ENCODE measurements at places on chromosomes 4 and X.

- no peak for DNase-seq
These were observed 104.6 kb upstream of the LIMCH1 start for GRCh38 chr4:41433361-41433760.

DNA sequence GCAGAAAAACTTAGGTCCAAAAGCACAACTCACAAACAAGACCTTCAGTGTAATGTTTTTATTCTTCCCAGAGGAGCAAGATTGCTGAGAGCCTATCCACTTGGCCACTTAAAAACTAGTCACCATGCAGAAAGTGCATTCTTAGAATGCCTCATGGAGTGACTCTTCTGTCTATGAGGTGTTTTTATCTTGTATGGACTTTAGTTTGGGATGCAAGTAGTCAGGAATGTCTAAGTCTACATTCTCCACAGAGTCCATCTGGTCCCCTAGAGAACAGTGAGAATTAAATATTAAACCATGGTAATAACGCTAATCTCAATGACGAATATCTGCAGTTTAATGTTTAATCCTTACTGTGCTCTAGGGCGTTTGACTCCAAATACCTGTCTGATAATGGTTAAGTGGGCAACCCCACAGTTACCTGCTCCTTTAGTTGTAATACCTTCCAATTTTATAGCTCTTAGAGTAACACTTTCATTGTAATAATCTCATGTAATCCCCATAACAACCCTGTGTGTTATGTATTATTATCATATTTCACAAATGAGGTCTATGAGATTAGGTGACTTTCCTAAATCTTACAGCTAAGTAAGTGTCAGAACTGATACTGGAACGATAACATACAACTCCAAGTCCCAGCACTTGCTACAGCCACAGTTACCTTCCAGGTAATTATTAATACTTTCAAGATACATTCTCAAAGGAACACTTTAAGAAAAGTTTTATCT is 235.6 kb upstream of the JADE1 start:
- no peak for DNase-seq

DNA sequence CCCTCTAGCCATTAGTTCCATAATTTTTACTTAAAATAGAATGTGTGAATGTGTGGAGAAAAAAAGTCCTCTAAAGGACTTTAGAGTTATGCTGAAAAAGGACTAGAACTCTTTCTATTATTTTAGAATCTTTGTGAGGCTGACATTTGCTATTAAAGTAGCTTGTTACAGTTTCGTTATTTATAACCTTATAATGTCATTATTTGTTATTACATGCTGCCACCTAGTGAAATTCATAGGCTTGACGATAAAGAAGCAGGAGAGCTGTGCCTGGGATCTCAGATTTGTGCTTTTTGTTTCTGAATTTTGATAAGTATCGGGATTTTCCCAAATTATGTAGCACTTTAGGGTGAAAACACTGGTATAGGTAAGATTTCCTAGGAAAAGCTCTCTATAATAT is 38.5 kb upstream of the TAPT1 start:
- peak; percentile 76 for DNase-seq

DNA sequence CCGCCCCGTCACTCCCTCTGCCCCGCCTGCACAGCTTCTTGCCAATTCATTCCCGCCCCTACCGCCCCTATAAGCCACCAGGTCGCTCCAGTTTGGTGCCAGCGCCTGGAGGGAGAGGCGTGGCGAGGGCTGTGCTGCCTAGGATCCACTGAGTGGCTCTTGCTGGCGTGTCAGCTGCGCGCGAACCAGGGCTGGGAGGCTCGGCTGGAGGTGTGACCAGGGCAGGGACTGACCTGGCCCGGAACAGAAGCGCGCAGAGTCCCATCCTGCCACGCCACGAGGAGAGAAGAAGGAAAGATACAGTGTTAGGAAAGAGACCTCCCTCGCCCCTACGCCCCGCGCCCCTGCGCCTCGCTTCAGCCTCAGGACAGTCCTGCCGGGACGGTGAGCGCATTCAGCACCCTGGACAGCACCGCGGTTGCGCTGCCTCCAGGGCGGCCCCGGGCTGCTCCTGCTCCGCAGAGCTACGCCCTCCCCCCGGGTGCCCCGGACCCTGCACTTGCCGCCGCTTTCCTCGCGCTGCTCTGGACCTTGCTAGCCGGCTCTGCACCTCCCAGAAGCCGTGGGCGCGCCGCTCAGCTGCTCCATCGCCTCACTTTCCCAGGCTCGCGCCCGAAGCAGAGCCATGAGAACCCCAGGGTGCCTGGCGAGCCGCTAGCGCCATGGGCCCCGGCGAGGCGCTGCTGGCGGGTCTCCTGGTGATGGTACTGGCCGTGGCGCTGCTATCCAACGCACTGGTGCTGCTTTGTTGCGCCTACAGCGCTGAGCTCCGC is at the start of gene GPR78:
GPR78 (plus strand) TSS at position 72 of the 773 bp plus-strand sequence; CDS start at position 663, 591 bp downstream.
- DNase-seq: no peak

DNA sequence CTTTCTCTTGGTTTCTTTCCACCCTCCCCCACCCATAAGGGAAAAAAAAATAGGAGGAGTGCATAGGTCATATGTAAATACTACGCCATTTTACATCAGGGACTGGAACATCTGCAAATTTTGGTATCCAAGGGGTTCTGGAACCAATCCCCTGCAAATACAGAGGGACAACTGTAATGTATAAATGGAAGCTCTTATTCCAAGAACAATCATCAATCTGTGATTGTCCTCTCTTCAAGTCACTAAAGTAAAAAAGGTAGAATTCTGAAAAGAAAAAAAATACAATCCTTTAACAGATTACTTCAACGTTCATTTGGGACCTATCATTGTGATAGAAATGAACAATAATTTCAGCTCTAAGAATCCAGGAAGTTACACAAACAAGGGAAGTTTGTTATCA is 13.6 kb downstream of the PPA2 start:
- no peak for DNase-seq

DNA sequence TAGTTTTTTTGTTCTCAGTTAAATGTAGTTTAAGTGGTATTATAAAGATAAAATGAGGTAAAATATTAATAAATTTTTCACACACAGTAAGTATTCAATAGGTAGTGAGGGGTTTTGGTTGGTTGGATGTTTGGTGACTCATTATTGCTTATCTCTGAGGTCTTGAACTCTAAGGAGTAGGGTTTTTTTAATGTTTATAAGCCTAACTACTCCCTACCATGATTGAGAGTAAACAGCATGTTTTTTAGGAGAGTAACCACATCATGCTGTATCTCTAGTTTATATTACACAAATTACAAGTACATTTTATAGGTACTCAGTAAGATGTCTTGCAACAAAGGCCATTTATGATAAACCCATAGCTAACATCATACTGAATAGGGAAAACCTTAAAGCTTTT is 181.6 kb downstream of the MAPK10 start:
- no peak for DNase-seq

- no peak for DNase-seq
These were observed 52.8 kb downstream of the NFKB1 start for GRCh38 chr4:102553982-102554381.

DNA sequence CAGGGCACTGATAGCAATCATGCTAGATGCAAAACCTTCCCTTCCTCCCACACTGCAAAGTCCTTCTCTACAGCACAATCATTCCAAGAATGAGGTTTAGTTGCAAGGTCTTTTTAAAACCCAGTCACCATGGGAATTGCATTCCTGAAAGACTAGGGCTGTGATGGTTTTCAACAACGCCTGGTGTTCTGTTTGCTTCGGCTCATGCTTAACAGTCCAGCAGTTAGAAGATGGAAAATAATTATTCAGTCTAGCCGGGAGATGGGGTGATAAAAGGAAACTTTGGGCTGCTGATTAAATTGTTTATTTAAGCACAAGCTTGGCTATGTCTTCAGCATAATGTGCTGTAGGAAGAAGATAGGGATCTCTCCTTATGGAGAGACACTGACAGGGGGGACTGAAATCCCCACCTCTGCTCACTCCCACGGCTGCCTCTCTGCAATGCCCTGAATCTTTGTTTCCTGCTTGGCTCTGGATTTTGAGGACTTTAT is 211.4 kb downstream of the MID1IP1 start:
- DNase-seq: no peak

- no peak for DNase-seq
These were observed 130.3 kb downstream of the SCFD2 start for GRCh38 chr4:53235547-53235946.

DNA sequence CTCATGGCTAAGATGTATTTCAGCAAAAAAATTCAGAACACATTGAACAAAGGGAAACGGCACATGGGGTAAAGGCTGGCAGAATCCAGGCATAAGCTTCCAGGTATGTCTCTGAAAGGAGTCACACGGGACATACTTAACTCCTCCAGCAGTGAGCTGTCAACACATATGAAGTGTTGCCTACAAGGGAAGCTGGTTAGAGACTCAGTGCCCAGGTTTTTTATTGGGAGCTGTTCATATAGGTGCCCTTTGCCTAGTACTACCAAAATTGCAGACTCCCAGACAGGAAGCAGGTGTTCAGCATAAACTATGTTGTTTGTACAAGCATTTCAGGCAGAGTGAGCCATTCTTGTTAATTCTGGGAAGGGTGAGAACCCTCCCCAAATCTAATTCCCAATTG is 77.4 kb upstream of the PUDP start:
- no peak for DNase-seq

DNA sequence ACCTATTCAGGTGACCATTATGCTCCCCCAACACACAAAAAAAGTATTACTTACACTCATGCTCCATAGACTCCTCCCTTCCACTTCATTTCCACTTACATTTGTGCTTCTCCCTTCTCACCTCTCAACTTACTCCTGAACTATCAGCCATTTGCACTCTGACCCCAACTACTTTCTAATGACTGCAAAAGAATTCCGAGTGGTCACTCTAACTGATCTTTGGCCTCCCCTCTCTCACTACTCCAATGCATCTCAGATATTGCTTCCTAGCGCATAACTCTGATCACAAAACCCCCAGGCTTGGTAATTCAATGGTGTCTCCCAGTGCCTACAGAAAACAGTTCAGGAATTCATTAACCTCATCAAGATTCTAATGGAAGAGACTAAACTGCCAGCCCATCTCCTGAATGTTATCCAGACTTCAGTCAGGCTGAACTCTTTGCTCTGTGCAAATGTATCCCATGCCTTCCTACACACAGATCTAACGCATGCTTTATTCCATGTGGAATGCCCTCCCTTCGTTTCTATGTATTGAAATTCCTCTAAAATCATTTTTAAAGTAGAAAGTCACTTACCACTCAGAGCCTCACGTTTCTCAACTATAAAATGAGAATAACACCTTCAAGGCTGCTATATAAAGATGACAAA is 61.1 kb downstream of the FRYL start:
- no peak for DNase-seq

DNA sequence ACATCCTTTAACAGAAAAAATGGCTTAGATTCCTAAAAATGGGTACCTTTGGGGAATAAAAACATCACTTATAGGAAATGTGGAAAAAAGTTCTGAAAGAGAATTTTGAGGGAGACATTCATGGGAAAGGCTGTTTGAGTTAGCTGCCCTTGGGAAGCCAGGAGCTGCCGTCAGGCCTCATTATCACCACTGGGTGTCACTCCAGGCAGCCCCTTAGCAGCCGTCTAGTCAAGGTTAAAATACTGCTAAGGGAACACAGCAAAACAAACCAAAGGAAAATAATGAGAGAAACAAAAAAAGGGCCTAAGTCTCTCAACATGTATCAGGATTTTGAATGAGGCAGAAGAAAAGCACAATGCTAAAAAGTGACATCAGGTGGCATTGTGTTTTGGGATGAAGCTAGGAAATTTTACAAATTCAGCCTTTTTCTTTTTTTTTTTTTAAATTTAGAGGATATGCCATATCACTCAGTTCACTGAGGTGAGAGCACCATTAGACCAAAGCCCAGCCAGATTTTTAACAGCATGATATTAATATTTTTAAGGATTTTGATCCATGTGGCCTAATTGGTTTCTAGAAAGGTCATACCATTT is 235.3 kb downstream of the GPAT3 start:
- peak; percentile 14 for DNase-seq

DNA sequence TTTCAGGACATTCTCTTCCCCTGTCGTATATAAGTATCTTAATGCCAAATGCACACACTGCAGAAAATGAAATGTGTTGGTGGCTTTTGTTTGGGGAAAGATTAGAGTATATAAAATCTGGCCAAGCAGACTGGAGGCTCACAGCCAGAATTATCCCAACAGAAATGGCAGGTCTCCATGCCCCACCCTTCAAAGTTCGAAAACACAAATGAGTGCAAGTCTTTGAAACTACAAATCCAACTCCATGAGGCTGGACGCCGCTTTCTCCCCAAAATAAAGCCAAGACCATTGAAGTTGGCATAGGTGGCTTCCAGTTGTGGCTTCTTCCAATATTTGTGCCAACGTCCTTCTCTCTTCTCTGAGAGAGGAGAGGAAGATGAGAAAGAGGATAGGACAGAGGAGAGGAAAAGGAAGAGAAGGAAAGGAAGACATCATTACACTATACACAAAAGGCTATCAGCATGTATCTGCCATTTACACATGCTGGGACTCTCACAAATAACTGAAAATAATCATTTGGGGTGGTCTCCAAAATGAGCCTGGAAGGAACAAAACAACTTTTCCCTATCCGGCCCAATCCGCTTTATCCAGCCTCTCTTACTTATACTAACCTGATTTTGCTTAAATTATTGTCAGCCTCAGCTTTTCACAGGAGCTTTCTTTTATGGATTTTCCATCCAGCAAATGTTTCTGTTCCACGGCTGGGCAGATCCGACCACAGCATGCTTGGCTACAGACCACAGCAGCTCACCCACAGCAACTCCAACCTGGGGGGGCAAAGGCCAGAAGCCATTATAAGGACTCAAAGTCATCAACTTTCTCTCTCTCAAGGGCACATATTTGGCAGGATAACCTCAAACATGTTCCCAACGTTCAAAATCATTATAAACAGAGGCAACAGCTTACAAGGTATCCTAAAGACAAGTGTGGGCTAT is 71.7 kb downstream of the APBB2 start:
- no peak for DNase-seq

DNA sequence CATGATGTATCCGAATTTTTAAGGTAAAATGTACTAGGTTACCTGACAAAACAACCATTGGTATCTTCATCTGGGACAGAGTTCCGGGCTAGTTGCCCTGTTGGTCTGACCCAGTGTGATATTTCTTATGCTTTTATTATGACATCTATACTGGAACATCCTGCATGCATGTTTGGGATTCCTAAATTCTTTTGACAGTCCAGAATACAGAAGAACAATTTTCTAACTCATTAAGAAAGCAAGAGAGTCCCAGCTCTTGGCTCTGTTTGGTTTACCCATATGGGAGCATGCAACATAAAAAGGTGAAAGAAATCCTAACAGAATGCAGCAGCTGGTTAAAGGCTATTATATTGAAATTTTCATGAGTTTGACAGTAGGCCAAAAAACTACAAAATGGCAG is 247.7 kb upstream of the FTHL17 start:
- no peak for DNase-seq

Data from OCI-LY7 (cell line).